Fibroblast of gingiva (primary cell): ENCODE measurements at places on chromosomes 7 and 10.

DNA sequence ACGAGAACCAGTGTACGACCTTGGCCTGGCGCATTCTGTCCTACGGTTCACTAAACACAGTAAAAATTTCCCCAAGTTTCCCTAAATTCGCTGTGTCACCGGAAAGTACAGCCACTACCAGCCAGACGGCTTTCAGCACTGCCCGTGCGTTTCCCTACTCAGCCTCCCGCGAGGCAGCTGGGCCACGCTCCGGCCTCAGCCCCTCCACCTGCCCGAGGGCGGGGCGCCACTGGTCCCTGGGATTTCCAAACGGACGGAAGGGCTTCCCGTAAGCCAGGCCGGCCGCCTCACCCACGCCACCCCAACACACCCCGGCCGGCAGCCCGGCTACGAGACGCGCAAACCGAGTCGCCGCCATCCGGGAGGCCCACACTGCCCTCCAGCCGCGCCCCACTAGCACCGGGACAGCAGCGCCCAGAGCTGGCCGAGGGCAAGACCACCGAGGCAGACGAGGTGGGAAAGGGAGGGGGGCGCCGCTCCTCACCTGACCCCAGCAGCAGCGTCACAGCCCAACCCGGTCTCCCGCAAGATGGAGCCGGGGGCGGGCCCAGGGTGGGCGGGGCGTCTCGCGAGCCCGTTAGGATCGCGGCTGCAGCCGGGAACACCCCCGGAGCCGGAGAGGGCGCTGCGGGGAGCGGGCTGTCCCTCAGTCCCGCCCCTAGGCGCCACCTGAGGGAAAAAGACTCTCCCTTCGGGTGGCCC is at the start of gene ANXA7:
Gene ANXA7, minus strand, starts transcription at position 531 of the 702 bp plus-strand sequence. CDS start 13,202 bp downstream, outside the sequence.
- DNase-seq: peak; percentile 80

- no peak for DNase-seq
Observed at GRCh38 chr10:76784076-76784475, 853.5 kb downstream of the KCNMA1 start.

DNA sequence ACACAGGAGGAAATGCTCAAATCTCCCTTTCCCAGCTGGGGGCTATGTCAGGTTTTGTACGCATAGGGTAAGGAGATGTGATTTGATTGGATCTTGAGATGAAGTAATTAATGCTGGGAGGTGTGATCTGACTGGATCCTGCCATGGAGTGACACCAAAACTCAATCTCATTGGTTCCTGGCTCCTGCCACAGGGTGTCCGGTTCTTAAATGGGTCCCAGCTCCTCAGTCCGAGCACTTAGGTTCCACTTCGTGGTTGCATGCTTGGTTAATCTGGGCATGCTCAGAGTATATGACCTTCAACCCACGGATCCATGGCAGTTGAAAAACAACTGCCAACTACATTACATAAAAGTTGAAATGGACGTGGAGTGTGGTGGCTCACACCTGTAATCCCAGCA is 3.1 kb upstream of the ZNF12 start:
- no peak for DNase-seq

DNA sequence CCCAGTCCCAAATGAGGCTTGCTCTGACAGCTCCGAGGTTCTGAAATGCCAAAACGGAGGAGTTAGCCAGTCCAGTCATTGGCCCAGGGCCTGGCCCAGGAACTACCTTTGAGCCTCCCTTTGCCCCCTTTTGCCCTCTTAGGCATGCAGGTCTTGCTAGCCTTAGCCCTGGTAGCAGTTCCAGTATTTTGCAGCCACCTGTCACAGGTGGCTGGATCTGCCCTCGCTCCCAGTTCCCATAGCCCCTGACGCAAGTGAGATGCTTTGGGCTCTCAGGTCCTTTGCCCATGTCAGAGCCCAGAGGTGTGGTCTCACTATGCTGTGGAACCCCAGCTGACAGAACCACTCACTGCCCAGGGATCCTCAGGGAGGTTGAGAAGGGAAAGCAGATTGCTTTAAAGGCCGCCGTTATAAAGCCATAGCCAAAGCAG is 42.0 kb downstream of the GPRIN2 start:
- no peak for DNase-seq

- no peak for DNase-seq
Observed at GRCh38 chr7:87154166-87154565, 1.9 kb downstream of the DMTF1 start.

DNA sequence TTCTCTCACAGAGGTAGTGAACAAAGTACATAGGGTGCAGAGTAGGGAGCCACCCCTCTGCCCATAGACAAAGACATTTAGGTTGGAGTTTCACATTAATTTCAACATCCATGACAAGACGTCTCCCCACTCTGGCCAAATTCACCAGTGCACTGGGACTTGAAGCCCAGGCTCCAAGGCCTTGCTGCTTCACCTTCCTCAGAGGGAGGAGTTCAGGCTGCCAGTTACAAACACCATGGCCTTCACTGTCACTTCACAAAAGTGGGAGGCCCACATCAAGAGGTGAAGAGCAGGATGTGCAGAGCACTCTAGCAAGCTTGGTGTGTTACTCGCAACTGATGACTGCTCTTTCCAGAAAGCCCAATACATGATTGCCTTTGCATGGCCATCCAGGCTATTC is 15.8 kb upstream of the ARHGAP22 start:
- DNase-seq: no peak

DNA sequence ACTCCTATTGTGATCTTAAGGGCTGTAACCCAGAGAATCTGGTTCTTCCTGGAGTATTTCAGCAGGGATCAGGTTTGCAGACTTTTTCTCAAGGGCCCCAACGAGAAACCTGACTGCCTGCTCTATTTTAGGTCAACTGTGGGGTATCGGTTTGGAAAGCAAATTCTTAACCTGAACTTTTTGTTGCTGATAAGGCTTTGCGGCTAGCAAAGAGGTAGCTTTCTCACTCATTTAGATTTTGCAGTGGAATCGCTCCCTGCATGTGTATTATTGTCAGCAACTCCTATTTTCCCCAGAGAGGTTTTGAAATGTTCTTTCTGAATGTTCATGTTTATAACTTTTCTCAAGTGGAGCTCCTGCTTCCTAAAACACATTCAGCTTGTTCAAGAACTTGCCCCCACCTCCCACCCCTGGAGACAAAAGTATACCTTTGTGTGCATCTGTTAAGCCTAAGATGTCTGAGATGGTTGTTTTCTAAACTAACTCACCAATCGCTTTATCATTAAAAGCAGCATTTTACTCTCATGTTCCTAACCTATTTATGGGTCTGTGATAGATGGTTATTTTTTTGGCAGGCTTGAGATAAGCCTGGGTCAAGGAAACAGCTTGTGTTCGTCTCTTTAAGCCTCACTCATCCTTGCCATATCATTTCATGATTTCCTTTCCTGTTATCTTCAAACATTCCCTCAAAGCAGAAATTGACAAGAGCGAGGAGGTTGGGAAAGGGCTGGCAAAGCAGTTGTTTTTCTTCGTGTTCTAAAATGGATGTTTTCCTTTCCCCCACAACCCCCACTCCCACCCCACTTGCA is 129.8 kb downstream of the BAMBI start:
- no peak for DNase-seq

GRCh38 chr10:113274176-113274829 is 278.6 kb upstream of the HABP2 start:
- peak; percentile 70 for DNase-seq

DNA sequence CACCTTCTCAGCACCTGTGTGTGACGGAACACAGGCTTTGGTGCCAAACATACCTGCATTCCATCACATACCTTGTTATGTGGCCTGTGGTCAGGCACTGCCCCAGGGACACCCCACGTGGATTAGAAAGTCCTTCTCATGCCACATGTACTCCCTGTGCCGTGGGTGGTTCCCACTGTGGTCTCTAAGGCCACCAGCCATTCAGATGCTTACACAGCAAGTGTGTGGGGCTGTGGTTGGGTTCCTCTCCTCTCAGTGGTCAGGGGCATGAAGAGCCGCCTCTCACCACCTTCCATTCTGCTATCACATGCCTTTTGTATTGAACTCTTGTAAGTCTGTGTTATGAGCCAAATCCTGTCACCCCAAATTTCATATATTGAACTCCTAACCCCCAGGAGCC is 85.1 kb upstream of the IGFBP3 start:
- DNase-seq: no peak

DNA sequence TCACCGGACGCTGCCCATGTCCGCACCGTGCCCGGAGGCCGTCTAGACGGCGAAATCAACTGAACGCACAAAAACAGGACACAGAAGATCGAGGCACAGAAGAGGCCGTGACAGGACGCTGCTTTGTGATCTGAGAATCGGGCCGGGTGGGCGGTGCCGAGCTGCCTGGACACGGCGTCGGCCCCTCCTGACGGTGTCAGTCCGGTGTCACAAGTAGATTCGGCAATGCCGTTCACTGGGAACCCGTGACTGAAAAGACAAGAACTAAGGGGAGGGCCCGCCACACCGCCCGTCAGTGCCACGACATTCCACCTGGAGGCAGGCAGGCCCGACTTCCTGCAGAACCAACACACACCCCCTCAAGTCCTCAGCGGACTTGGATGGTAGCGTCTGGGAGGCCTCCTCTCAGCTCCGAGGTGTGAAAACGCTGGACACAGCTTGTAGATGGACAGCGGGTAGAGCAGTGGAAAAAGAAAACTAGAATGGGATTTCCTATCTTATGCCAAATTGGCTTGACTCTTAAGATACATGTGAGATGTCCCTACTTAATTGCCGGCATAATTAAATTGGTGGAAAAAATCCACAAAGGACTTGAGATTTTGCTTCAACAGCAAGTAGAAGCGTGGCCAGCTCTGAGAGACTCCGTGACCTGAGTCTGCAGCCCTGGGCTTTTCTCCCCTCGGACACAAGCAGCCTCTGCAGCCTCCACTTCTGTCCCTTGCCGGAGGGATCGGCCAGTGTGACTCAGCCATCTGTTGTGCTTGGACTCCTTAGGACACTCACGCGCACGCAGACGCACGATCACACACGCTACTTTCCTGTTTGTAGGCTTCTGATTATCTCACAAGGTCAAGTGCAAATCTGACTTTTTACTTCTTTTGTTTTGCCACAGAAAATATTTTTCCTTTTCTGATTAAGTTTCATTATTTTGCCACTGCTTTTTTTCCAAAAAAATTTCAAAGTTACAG is 269.0 kb downstream of the DIP2C start:
- DNase-seq: no peak

DNA sequence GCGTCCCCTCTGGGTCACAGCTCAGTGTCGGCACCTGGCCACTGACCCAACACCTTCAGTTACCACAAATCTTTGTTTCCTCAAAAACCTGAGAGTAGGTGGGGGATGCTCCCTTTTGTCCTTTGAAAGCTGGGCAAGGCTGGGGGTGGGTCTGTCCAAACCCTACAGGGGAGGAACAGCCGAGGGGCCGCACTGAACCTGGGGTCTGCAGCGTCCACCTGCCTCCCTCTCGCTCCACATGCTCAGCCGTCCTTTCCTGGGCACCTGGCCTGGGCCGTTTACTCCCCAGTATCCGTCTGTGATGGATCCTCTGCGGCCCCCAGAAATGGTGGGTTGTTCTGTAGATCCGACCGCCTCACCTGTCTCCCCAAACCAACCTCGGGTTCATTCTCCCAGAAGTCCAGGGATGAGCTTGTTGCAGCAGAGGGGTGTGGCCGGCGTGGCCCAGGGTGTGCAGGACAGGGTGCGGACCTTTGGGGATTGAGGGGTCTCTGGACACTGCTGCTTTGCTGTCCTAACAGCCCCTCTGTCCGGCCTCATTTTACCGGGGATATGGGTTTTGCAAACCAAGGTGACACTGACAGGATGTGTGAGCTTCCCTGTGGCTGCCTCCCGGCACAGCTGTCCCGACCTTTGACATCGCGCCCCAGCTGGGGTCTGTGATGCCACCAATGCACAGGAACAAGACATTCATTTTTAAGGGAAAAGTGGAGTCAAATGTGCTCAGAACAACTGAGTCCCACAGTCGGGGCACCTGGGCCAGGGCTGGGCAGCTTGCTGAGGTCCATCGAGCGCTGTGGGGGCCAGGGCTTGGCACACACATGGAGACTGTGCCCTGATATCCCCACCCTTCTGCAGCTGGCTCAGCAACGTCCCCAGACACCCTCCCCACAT is 115.9 kb downstream of the VIPR2 start:
- DNase-seq: no peak

GRCh38 chr10:84681781-84682180 is 353.4 kb downstream of the CCSER2 start:
- no peak for DNase-seq
